Hair follicular keratinocyte (primary cell): ENCODE measurements at places on chromosomes 2 and 18. TPM values are rescaled to one million over a fixed set of nuclear protein-coding genes. Genes with fewer than 3 reads are reported as not detected.

The SOX11 gene
- total RNA-seq: 0.08 TPM in 1 of 2 replicates, not detected in the other

The CHRNA1 gene
- total RNA-seq: not detected in 2 replicates

The SATB2 gene
- 0.30 and 0.78 TPM in 2 replicates for total RNA-seq

The HADHA gene
- 129 and 148 TPM in 2 replicates for total RNA-seq

The ST6GAL2 gene
- total RNA-seq: 0.08 TPM in 1 of 2 replicates, not detected in the other

The SPATA3 gene
- total RNA-seq: not detected in 2 replicates

The GREB1L gene
- 1.8 and 3.6 TPM in 2 replicates for total RNA-seq

The ORMDL1 gene
- 33.9 and 38.0 TPM in 2 replicates for total RNA-seq

The HSBP1L1 gene
- total RNA-seq: 26.8 and 29.2 TPM in 2 replicates

The TMEM163 gene
- not detected in 2 replicates for total RNA-seq

The ZBTB7C gene
- 0.04 and 0.23 TPM in 2 replicates for total RNA-seq

The IL1F10 gene
- total RNA-seq: 0.08 and 1.3 TPM in 2 replicates

The GPR75 gene
- total RNA-seq: 0.15 and 0.62 TPM in 2 replicates

The CRYGD gene
- not detected in 2 replicates for total RNA-seq

The NAB1 gene
- 32.5 and 33.1 TPM in 2 replicates for total RNA-seq

The CRYBA2 gene
- total RNA-seq: not detected in 2 replicates

The NT5C1B gene
- total RNA-seq: not detected in 2 replicates

The ROCK1 gene
- total RNA-seq: 16.5 and 20.5 TPM in 2 replicates

The KLHL41 gene
- total RNA-seq: 0.04 TPM in 1 of 2 replicates, not detected in the other

The AOX1 gene
- total RNA-seq: 17.5 and 21.3 TPM in 2 replicates

The PSMA8 gene
- total RNA-seq: not detected in 2 replicates

The DUSP19 gene
- 0.39 and 1.1 TPM in 2 replicates for total RNA-seq

The MRPL30 gene
- 42.2 and 44.1 TPM in 2 replicates for total RNA-seq

The EN1 gene
- total RNA-seq: 0.99 TPM in 1 of 2 replicates, not detected in the other

The MITD1 gene
- total RNA-seq: 31.3 and 42.6 TPM in 2 replicates

The GNAL gene
- total RNA-seq: 17.5 and 17.6 TPM in 2 replicates

The VAPA gene
- 191 and 196 TPM in 2 replicates for total RNA-seq

The TLX2 gene
- total RNA-seq: 0.08 TPM in 1 of 2 replicates, not detected in the other

The IL18R1 gene
- total RNA-seq: 2.0 and 2.1 TPM in 2 replicates

The RPL31 gene
- total RNA-seq: 1,246 and 1,637 TPM in 2 replicates

The PROKR1 gene
- not detected in 2 replicates for total RNA-seq

The NEU2 gene
- not detected in 2 replicates for total RNA-seq

The CHCHD5 gene
- total RNA-seq: 34.8 and 39.6 TPM in 2 replicates

The SLC4A3 gene
- total RNA-seq: 11.7 and 13.7 TPM in 2 replicates

The C2orf81 gene
- total RNA-seq: 3.6 and 4.8 TPM in 2 replicates

The FKBP1B gene
- 12.2 and 23.0 TPM in 2 replicates for total RNA-seq

The CABYR gene
- 6.4 and 13.3 TPM in 2 replicates for total RNA-seq

The FSHR gene
- total RNA-seq: not detected in 2 replicates

The SCYGR4 gene
- total RNA-seq: not detected in 2 replicates

The TMEM178A gene
- total RNA-seq: 0.31 and 0.80 TPM in 2 replicates

The IL36RN gene
- total RNA-seq: 0.15 and 1.0 TPM in 2 replicates

The REG3G gene
- total RNA-seq: not detected in 2 replicates

The FECH gene
- 19.4 and 33.6 TPM in 2 replicates for total RNA-seq

The CPLX4 gene
- not detected in 2 replicates for total RNA-seq

The CRYGC gene
- total RNA-seq: not detected in 2 replicates

The IL1B gene
- 199 and 298 TPM in 2 replicates for total RNA-seq

The COLEC11 gene
- total RNA-seq: 0.31 TPM in 1 of 2 replicates, not detected in the other

The MC2R gene
- not detected in 2 replicates for total RNA-seq

The G6PC2 gene
- total RNA-seq: not detected in 2 replicates

The GAD1 gene
- 2.1 TPM in 2 replicates for total RNA-seq

The GREB1 gene
- 0.31 and 1.0 TPM in 2 replicates for total RNA-seq
